GM12864 (cell line): ENCODE measurements at places on chromosomes 4 and X.

- no peak for DNase-seq
Observed at GRCh38 chr4:105951198-105951597, 55.9 kb downstream of the NPNT start.

GRCh38 chr4:73885574-73886267, 16.5 kb downstream of the CXCL1 start:
- no peak for DNase-seq

- no peak for DNase-seq
Observed at GRCh38 chr4:1255699-1256098, 6.8 kb upstream of the CTBP1 start.

GRCh38 chr4:109739547-109739946, 9.7 kb upstream of the PLA2G12A start:
- DNase-seq = no peak

DNA sequence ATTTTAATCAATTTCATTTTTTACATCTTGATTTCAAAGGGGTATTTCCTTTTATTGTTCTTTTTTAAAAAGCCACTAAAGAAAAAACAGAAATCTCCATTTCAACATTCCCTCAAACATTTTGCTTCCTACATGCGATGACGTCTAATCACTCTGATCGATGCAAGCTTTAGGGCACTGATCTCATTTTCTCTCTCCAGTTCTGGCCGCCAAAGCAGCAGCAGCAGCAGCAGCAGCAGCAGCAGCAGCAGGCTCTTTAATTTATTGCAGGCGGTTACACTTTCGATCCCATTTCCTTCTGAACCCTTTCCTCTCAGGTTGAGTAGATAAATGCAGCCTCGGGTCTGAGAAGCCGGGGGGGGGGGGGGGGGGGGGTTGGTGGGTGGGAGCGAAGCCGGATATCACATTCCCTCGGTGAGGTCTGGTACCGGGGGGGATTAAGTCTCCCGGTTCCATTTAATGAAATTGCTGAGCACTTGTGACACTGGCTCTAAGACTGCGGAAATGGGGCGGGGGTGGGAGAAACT, 3.4 kb upstream of the PCDH7 start:
- DNase-seq = no peak

DNA sequence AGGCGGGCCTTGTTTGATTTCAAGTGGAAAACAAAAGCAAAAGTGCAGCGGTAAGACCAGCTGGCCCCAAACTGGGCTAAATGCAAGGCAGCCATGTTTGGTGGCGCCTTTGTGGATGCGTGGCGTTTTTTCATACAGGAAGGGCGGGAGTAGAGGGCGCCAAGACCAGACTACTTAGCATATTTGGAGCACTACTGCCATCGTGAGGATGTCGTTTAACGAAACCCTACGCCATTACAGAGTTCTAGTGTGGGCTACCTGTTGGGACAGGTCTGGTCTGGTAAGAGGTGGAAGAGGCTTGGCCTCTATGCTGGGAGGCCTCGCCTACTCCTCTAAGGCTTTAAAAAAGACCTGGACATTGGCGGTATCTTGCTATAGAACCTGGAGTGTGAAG, 230.7 kb upstream of the STK26 start:
- DNase-seq = no peak

DNA sequence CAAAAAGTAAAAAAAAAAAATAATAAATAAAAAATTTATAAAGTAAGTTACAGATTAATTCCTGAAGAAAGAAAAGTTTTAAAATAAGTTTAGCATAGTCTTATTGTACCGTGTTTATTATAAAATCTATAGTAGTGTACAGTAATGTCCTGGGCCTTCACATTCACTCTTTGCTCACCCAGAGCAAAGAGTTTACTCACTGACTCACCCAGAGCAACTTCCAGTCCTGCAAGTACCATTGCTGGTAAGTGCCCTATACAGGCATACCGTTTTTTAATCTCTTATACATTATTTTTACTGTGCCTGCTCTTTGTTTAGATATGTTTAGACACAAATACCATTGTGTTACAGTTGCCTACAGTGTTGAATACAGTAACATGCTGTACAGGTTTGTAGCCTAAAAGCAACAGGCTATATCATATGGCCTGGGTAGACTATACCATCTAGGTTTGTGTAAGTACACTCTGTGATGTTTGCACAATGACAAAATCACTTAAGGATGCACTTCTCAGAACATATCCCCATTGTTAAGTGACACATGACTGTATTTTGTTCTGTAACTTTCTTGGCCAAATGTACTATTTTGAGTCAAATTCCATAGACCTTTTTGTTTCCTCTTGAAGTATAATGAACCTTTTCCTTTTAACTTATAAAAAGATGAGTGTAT, 199.0 kb upstream of the NUDT6 start:
- DNase-seq = no peak

DNA sequence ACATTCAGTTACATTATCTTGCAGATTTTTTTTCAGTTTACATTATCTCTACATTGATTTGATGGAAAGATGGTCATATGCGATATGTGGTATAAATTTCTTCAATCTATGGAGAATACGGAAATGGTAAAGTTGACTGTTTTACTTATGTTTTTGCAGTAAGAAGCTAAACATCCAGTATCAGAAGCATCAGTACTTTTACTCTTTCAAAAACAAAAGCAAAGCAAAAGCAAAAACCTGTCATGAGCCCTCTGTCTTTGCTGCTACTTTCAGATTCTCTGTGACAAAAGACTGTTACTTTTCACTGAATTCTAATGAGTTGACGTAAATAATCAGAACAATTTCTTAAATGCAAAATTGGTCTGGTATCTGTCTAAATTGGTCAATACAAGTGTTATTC, 52.4 kb upstream of the UCP1 start:
- no peak for DNase-seq

- DNase-seq = no peak
Observed at GRCh38 chr4:13765539-13765938, 138.0 kb upstream of the BOD1L1 start.

DNA sequence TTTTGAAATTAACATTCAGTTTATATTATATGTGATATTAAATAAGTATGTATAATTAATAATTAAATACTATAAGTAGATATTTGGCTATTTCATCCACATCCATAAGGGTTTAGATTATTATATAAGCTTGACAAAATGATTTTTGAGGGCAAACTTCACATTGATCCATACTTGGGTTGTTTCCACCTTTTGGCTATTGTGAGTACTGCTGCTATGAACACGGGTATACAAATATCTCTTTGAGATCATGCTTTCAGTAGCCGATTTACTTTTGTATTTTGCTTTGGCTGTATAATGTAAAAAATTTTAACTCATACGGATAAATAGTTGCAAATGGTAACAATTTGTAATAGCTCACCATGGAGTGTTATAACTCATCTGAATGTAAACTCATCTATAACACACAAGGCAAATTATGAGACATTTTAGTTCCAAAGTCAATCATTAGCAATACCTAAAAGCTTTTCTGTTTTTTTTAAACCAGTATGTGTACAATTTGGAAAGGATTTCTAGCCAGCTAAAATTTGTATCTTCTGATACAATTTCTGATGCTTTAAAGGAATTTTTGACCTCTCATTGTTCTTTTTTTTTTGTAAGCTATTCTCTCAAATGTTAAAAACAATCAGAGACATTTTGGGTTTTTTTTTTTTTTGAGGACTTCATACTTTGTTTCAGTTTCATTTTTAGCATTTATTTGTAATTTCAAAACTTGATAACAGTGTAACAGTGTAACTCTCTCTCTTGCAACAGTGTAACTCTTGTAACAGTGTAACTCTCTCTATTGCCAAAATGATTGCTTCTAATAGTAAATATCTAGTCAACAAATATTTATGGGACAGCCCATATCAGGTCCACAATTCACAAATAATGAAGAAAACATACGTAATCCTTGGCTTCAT, 51.8 kb upstream of the ARX start:
- no peak for DNase-seq

DNA sequence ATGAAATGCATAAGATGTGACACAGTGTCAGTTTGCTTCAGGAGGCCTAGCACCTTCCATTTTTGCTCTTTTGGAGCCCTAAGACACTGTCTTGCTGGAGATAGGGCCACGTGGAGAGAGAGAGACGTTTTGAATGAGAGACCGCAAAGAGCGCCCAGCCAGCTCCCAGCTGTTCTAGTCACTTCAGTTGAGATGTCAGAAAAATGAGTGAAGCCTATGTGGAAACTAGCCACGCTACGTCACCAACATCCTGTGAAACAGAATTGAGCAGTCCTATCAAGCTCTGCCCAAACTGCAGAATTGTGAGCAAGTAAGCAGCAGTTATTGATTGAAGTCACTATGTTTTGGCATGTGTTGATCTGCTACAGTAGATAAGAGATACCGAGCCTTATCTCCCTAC, 13.1 kb downstream of the GPR82 start:
- no peak for DNase-seq

- no peak for DNase-seq
Observed at GRCh38 chrX:34546366-34546765, 110.7 kb downstream of the TMEM47 start.

- no peak for DNase-seq
Observed at GRCh38 chrX:44971674-44972073, 98.7 kb downstream of the KDM6A start.

GRCh38 chrX:17000751-17001150, 54.3 kb downstream of the REPS2 start:
- no peak for DNase-seq

DNA sequence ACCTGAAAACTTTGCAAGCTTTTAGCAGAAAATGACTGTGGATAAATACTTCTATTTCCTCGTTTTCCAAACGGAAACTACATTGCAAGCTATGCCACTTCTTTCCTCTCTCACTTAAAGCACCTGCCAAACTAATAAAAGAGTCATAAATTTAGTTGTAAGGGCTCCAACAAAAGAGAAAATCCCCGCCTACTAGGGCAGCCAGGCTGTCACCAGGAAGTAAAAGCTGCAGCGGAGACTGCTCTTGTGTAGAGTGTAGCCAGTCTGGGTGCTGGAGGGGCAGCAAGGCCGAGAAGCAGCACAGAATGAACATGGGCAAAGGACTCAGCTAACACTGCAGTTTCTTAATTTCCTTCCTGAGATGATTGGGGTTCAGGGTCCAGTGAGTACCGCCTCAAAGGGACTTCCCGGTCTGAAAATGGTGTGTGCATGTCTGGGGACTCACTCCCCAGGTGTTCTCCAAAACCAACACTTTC, 89.3 kb upstream of the MAML3 start:
- peak; percentile 2 for DNase-seq

GRCh38 chrX:11386812-11387211, 93.6 kb downstream of the AMELX start:
- no peak for DNase-seq

DNA sequence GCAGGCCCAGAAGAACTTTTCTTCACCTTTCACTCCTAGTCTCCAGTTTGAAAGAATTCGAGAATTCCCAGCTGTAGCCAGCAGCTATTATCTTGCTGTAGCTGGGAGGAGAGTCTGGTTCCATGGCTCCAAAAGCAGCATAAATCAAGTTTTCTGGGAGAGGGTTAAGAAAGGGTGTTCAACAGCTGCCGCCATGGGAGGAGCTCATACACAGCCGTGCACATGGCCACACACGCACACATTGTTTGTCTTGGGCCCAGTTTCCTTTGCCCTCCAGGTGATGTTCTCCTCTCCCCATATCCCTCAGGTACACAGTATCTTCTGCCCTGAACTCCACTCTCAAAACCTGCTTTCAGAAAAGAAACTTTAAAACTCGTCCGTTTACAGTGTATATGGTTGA, 4.1 kb upstream of the GPC3 start:
- DNase-seq = no peak

GRCh38 chr4:138983690-138984089, 31.9 kb upstream of the NOCT start:
- no peak for DNase-seq

GRCh38 chr4:180999217-180999616, 1244.0 kb upstream of the TENM3 start:
- no peak for DNase-seq

- DNase-seq = no peak
Observed at GRCh38 chr4:150367326-150367725, 214.6 kb upstream of the MAB21L2 start.

- no peak for DNase-seq
Observed at GRCh38 chr4:81116566-81116965, 86.1 kb downstream of the BMP3 start.

DNA sequence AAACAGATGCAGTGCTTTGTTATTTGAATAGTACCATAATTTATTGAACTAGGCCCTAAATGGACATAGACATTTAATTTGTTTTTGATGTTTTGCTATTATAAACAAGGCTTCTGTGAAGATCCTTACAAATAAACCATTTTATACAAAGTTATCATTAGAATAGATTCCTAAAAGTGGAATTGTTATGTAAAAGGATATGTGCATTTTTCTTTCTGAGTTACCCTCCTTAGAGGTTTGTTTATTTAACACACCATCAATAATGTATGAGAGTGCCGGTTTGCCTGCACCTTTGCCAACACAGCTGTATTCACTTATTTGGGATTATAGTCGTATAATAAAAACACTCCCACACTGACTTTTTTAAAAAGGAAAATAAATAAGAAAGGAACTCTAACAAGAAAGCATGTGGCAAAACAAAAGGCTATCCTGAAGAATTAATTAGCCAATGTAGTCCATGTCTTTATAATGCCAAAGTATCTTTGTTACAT, 84.8 kb downstream of the PAK3 start:
- DNase-seq = no peak

- DNase-seq = no peak
Observed at GRCh38 chr4:36767596-36767995, 476.9 kb upstream of the NWD2 start.

GRCh38 chrX:109614951-109615350, 10.0 kb downstream of the KCNE5 start:
- no peak for DNase-seq

DNA sequence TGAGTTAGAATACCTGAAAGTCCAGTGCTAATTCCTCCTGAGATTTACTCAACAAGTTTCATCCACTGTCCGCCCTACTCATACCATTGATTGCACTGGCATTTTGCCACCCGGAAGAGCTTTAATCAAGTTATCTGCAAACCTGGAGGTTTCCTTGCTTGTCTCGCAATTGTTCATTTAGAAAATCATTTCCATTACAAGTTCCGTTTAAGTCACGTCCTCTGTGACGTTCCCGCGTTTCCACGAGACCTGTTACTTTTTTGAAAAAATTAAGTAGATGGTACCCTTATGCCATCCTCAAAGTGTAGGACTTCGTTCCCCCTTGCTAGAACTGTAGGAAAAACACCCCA, 761 bp upstream of the FRYL start:
- DNase-seq = no peak

- no peak for DNase-seq
Observed at GRCh38 chrX:150062292-150063137, 124.2 kb upstream of the EOLA2 start.

GRCh38 chr4:4820261-4820660, 39.2 kb upstream of the MSX1 start:
- DNase-seq = no peak

DNA sequence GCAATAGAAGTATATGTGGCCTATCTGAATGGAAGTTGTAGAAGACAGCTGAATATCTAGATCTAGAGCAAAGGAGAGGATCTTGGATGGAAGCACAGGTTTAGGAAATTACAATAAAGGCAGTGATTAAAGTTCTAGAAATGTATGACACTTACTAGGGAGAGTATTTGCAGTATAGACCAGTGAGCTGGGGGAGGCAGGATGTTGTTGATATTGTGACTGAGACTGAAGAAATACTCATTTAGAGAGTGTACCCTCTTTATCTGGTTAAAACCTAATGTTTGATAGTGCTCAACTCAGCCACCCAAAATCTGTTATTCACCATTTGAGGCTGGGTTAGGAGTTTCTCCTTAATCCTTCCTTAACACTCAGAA, 439.5 kb downstream of the GRXCR1 start:
- DNase-seq = no peak
